ENCODE measurements at places on chromosomes 3 and 15.

DNA sequence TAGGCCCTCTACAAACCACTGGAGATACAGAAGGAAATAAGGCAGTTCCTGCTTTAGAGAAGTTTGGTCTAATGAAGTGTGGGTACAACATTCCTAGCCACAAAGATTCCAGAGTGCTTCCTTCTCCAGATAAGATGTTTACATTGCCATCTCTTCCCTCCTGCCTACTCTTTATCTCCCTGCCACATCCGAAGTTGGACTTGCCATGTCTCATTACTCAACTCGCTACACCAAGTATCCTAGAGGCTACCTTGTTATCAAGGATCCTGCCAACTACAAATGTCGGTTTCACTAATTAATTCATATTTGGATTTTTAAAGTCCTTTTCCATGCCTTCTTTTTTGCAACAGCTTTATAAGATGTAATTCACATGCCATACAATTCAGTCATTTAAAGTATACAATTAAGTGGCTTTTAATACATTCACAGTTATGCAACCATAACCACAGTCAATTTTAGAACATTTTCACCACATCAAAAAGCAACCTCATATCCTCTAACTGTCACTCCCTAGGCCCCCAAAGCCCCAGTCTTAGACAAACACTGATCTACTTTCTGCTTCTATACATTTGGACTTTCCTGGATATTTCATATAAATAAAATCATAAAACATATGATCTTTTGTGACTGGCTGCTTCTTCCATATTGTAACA lies 53.7 kb upstream of the CSTA start:
- DNase-seq, result peak; percentile 46

DNA sequence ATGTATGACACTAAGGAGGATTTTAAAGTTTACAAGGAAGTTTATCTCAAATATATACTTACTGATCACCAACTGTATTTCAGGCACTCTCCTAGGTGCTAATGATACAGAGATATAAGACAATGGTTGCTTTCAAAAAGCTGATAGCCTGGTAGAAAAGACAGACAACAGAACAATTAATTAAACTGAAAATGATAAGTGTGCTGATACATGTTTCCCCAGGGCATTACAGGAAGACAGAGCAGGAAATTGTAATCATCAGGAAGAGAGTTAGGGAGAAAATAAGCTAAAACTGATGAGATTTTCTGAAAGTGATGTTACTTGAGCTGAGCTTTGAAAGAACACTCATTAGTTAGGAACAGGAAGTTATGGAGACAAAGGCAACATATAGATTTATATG lies 229.7 kb downstream of the RSRC1 start:
- DNase-seq, result no peak

- DNase-seq, result no peak
Measured at GRCh38 chr3:16494814-16495431, 18.6 kb downstream of the RFTN1 start.

- DNase-seq, result no peak
Measured at GRCh38 chr3:190840146-190840545, 22.3 kb downstream of the GMNC start.

GRCh38 chr3:185399737-185400667 lies 37.1 kb downstream of the MAP3K13 start:
- DNase-seq, result no peak

DNA sequence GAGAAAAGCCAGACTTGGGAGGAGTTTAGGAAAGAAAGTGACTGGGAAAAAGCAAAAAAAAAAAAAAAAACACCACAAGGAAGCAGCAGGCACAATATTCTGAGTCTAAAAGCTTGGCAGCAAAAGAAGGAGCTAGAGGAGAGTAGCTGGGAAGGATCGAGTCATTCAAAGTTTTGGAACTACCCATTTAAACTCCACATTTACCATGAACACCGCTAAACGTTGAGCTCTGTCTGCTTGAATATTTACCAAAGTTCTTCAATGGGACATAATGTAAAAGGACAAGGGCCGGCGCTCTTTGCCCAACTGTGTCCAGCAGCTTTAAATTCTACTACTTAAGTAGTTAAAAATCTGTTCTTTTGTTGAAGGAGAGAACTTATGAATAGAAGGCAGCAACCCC lies 481.9 kb downstream of the FOXP1 start:
- DNase-seq, result no peak

DNA sequence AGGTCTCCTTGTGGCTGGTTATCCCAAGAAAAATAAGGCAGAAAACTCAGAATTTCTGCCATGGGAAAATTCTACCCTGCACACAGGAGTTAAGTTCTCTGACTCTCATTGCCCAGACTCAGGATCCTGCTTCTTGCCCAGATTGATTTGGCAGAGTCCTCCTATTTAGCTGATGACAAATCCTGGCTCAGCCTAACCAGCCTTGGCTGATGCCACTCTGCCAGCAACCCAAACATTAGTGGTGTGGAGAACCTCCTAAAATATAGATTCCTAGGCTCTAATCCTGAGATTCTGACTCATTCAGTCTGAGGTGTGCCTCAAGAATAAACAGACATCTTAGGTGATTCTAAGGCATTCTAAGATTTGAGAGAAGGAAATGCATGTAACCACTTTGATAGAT lies 60.5 kb upstream of the ACTC1 start:
- no peak for DNase-seq

DNA sequence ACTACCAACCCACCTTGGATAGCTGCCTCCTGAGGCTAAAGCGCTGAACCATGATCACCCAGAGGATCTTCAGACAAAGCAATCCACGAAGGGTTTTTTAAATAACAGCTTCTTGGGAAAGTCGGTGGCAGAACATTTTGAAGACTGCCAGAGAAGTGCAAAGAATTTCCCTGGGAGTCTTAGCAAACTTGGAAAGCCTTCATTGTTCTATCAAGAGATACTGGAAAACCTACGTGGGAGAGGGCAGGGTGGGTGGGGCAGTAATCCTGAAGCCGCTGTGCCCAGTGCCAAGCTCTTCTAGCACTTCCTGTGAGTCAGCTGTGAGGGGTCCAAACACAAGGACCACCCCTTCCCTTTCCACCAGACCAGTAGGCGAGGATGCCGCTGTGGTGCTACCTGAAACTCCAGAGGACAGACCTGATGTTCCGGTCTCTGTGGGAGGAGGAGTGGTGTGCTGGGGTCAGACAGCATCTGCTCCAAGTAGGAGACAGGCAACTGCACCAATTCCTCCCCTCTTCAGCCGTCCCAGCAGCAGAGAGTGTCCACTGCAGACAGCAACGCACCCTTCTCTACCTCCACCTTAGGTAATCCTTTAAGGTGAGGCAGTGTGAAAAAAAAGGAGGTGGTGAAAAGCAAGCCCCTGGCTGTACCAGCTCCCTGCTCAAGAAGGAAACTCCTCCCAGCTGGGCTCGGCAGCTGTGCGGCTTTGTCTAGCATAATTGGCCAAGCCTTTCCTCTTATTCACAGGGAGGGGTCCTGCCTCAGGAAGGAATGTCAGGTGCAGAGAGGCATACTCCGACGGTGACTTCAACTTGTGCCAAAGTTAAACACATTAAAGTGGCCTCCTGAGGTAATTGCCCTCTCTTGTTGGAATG lies 99.0 kb downstream of the TMCC1 start:
- no peak for DNase-seq

DNA sequence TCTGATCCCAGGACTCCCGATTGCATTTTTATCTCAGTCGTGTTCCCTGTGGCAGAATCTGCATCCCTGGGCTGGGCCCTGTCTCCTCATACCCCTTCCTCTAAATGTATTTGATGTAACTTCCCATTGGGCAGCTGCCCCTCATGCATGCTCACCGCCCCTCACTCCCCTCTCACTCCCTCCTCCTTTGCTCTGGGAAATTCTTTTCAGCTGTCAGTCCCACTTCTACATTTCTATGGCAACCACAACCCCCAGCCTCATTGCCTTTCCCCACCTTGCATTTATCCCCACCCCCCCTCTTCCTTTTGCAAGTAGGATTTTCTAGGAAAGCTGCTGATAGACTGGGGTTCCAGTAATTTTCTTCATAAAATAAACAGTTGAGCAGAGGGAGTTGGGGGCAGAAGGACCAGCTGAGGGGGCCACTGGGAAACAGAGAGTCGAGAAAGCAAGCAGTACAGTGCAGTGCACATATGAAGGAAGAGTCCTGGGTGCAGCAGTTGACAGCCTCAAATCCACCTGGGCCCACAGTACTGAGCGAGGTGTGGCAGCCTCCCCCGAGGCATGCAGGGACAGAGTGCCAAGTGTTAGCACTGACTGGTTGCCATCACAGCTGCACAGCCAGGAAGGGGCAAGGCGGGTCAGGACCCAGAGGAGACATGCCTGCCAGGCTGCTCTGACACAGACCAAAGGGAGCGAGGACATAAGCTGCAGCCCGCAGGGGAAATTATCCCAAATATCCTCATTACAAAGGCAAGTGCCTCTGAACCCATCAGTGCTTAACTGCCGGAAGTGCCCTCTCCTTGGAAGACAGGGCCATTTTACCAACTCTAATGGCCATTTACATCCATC lies 476.3 kb downstream of the EPHB1 start:
- no peak for DNase-seq

- DNase-seq, result no peak
Measured at GRCh38 chr3:16028604-16029003, 145.9 kb upstream of the GALNT15 start.

DNA sequence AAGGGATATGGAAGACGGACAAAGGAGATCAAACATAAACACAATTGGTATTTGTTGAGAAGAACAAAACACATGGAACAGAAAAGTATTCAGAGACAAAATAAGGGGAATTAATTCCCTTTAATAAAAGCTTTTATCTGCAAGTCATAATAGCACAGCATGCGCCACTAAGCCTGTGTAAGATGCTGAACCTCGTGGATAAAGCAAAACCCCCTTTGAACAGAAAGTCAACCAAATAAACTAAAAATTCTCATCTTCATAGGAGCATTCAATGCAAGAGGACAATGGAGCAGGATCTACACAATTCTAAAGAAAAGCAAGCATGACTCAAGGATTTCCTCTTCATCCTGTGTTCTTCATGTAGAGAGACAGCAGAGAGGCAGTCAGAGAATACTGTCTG lies 274.3 kb upstream of the GOLGA6L4 start:
- no peak for DNase-seq

DNA sequence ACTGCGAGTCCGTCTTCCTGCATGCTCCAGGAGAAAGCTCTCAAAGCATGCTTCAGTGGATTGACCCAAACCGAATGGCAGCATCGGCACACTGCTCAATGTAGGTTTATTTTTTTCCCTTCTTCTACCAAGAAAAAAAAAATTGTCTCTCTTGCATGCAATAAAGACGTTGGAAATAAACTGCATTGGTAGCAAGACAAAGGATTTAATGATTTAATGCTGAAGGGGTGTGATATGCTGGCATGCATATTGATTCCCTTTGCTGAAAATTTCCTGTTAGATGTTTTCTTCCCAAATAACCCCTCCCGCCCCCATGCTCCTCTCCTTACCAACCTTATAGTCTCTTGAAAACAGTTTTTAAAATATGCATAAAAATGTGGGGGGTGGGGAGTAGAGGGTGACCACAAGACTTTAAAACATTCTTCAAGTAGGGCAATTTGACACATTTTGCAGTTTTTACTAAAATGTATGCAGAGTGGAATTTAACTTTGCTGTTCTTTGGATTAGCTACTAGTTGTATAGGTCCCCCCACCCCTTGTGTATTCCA lies 799 bp downstream of the RARB start:
- DNase-seq, result no peak

DNA sequence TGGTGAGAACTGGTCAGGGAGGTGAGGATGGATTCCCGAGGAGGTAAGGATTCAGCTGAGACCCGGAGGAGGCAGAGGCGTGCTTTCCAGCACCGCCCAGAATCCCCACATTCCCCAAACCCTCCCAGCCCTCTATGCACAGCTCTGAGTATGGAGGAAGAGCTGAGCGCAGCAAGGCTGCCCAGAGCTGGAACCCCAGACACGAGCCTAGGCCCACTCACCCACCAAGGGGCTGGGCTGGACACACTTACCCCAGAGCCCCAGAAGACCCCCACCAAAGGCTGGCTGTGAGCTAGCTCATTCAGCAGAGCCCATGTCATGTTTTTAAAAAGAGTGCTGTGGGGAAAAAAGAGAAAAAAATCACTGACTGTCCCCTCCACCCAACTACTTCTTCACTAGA lies 271.5 kb downstream of the XXYLT1 start:
- no peak for DNase-seq

DNA sequence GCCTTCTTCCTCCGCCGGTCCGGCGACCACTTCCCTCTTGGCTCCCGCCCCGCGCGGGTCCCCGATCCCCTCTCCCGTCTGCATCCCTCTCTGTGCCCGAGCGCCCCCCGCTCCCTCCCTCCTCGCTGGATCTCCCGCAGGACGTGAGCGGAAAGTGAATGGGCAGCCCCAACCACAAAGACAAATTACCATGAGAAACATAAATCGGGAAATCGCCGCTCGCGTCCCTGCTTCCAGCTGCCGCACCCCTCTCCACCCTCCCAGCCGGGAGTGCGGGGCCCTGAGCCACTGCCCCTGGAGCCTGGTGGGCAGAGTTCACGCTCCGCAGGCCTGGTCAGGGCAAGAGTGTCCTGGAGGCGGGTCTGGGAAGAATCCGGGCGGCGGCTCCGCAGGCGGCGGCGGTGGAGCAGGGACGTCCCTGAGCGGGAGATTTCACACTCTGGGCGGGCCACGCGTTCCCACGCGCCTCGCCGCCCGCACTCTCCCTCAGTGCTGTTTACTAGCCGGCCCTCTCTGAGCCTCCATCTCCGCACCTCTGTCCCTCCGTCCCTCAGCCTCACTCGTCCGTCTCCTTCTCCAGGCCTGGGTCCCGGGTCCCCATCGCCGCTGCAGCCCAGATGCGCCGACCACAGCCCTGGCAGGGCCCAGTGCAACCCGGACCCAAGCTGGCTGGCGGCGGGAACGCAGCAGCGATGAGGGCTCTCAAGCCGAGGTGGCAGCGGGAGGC lies 835 bp downstream of the SEMA5B start:
- no peak for DNase-seq

DNA sequence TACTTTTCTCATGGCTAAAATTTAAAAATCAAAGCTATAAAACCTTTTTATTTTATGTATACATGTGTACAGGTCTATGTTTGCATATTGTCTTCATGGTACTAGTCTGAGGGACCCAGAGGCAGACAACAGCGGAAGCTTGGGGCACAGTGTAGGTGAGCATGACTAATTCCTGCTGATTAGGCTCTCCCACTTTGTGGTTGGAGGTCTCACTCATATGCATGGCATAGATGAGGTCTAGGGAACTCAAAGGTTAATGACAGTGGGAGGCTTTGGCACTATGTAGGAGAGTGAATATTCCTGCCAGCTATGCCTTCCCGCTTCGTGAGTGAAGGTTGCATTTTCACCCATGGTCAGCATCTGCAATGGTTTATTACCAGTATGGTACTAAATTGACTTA lies 47.5 kb upstream of the AADACL2 start:
- no peak for DNase-seq

DNA sequence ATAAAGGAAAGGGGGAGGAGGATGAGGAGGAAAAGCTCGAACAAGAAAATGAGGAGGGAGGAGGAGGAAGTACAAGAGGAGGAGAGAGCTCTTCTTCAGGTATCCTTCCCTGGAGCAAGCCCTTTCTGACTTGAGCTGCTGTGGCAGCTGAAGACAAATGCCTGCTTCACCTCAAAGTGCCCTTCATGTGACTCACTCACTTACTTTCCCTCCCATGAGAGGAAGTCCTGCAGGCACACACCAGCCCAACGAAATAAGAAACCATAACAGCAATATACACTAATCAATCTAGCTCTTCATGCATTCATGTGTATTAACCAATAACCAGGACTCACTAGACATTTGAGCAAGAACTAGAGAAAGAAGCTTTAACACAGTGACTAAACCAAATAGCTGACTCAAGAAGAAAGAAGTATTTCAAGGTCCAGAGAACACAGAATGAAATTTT lies 251.9 kb downstream of the IGSF11 start:
- DNase-seq, result no peak

GRCh38 chr15:51799282-51800252 lies 29.9 kb upstream of the TMOD3 start:
- no peak for DNase-seq

GRCh38 chr15:74291101-74292071 lies 55.3 kb downstream of the CCDC33 start:
- peak; percentile 19 for DNase-seq
